AG09319 (cell line): ENCODE measurements at places on chromosomes 4 and X.
A peak's percentile ranks its signal among the peaks of the same experiment; 100 is the strongest.

DNA sequence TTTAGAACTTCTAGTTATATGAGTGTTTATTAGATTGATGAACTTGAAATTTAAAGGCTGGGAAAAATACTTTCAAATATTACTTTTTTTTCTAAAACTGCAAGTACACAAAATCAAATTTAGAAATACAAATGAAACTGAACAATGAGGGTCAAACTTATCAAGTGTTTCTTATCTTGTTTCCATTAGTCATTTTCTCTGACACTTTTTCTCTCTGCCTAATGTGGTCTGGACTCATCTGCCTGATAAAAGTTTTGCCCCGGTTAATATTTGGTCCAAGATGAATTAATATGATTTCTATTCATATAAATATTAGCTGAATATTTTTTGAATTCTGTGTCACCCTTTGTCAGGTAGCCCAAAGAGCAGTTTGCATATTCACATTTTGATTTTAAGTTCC is 8.7 kb upstream of the HPGDS start:
- DNase-seq, result no peak

DNA sequence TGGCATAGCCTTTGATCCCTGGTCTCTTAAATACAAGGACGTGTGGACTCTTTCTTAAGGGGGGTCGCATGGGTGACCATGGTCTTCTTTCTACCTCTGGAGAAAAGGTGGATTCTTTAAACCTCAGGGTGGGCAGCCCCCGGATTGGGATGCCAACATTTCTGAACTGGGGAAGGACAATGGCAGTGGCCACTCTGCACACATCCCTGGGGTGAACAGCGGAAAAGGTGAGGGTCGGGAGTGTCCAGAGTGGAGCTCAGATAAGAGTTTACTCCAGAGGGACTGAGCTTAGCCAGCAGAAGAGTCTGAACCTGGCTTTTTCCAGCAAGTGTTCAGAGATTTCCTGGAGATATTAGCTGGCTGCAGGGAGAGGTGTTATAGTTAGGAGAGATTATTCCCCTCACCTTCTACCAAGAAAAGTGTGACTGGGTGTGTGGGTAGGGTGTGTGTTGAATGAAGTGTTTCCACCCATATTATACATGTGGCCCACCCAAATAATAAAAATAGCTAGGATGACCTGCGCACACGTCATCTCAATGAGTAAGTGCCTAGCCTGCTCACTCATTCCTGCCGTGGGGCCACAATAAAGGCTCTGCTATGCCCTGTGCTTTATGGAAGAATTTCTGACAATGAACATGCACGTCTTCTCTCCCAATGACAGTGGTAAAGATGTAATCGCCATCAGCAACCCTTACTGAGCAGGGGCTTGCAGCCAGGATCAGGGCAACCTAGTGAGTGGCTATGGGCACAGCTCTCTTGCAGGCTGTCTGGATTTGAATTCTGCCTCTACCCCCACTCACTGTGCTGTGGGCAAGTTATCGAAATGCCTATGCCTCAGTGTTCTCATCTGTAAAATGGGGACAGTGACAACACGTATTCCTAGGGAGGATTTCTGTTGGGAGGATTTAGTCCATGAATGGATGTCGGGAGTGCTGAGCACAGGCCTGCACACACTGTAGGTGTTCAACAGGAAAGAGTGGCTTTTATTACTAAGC is 76.6 kb downstream of the SLC2A9 start:
- DNase-seq, result no peak

- no peak for DNase-seq
Observed at GRCh38 chrX:151239751-151240150, 63.4 kb downstream of the GPR50 start.

- DNase-seq, result no peak
Observed at GRCh38 chrX:12011075-12011474, 127.2 kb upstream of the FRMPD4 start.

- no peak for DNase-seq
Observed at GRCh38 chr4:20096911-20097310, 154.8 kb upstream of the SLIT2 start.

- no peak for DNase-seq
Observed at GRCh38 chr4:26863512-26863911, 2.9 kb downstream of the STIM2 start.

- no peak for DNase-seq
Observed at GRCh38 chrX:20315140-20315539, 48.4 kb upstream of the RPS6KA3 start.

DNA sequence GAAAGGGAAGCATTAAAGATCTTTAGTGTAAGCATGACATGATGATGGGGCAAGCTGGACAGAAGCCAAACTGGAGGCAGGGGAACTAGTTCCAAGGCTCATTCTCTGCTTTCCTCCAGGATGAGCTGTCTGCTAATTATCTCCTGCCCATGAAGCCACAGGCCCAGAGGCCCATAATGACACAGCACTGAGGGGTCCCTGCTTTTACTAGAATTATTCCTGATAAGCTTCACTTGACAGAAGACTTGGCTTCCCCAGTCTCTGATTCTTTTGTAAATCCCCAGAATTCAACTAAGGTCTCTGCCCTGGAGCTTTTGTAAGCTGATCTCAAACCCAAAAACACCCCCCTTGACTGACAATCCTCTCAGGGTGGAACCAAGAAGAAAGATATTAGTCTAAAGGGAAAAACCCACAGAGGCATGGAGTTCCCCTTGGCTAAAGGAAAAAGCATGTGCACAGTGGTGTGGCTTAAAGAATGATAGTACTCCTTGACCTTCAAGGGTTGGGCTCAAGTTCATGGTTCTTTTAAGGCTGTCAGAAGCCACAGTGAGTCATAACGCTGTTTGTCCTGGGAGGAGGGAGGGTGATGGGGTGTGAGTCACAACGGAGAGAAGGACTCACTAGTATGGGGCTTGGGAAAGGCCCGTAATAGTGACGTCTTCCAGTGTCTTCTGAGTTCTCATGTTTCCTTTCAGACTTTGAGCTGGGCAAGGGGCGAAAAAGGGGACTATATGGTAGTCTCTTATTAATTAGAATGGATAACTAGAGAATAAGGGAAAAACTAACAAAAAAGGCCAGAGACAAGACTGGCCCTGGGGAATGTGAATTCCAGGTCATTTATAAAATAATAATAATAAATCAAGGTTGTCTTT is 146.0 kb upstream of the CPEB2 start:
- DNase-seq, result peak; percentile 85

- DNase-seq, result no peak
Observed at GRCh38 chr4:83267830-83268475, 16.6 kb downstream of the COQ2 start.

DNA sequence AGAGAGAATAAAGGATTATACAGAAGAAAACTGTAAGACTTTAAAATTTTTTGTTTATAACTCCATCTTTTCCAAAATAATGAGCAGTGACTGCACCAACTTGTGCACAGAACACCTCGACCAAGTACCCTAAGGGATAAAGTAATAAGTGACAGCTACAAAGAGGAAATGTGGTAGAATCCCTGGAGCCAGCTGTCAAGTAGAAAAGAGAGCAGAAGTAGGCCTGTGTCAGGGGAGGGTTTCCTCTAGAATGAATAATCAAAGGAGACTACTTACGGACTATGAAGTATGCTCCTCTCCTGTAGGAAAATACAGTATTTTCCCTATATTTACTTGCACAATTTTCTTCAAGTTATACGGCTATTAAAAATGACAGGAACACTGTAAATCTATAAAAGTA is 1.2 kb downstream of the EIF1AX start:
- DNase-seq, result no peak

- DNase-seq, result no peak
Observed at GRCh38 chrX:118189628-118190027, 73.0 kb upstream of the KLHL13 start.

GRCh38 chr4:150316332-150317205 is 238.3 kb downstream of the DCLK2 start:
- DNase-seq, result peak; percentile 25

DNA sequence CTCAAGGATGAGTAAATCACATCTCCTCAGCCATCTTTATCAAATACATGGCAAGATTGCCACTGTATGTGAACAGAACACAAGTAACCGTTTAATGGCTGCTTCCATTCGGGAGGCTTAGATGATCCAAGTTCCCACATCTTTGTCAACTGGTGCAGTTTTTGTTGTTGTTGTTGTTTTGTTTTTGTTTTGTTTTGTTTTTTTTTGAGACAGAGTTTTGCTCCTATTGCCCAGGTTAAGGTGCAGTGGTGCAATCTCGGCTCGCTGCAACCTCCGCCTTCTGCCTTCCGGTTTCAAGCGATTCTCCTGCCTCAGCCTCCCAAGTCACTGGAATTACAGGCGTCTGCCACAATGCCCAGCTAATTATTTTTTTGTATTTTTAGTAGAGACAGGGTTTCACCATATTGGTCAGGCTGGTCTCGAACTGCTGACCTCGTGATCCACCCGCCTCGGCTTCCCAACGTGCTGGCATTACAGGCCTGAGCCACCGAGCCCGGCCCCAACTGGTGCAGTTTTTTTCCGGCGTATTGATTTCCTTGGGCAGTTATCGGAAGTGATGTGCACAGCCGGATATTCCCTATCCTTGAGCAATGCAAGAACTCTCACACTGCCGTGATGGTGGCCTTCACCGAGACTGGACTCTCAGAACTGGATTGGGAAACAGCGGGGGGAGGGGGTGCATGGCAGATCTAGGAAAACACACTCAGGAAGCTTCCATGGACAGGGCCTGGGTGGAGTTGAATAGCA is 29.2 kb upstream of the TRIM2 start:
- DNase-seq, result no peak
